ENCODE measurements at places on chromosomes 2 and 18.
A peak's percentile ranks its signal among the peaks of the same experiment; 100 is the strongest.

- no peak for DNase-seq
- H3K4me1 ChIP-seq: peaks cover 1% of the 10 kb centered on the region
- H3K27ac ChIP-seq: no peak overlapping the region
- peaks cover 2% of the 10 kb centered on the region for H3K36me3 ChIP-seq
- H3K4me3 ChIP-seq: no peak overlapping the region
Observed at GRCh38 chr2:12964904-12965539, 248.3 kb downstream of the TRIB2 start.

DNA sequence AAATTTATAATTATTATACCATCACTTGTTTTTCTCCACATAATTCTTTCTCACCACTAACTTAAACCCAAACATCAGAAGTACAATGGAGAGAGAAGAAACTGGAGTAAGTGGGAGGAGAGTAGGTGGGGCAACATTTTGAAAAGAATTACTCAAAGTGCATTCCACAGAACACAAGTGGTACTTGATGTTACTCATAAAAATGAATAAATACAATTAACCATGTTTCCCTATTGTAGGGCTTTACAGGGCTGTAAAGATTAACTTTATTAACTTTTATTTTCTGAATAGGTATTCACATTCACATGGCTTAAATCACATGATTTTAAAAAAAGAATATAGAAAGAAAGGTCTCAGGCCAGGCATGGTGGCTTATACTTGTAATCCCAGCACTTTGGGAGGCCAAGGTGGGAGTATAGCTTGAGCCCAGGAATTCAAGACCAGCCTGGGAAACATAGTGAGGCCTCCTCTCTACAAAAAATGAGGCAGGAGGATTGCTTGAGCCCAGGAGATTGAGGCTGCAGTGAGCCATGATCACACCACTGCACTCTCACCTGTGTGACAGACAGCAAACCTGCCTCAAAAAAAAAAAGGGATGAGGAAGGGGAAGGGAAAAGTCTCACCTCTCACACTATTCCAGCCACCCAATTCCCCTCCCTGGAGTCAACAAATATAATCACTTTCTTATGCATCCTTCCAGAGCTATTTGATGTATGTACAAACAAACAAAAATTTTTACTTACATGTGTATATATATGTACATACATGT, 47.1 kb downstream of the KCNG3 start:
- no peaks in the 10 kb centered on the region for H3K36me3 ChIP-seq
- no peak overlapping the region for H3K27ac ChIP-seq
- H3K4me3 ChIP-seq: no peak overlapping the region
- peaks cover 18% of the 10 kb centered on the region for H3K27me3 ChIP-seq
- no peak for DNase-seq
- H3K4me1 ChIP-seq: no peaks in the 10 kb centered on the region

GRCh38 chr2:55923091-55923981, at the start of gene EFEMP1:
Gene EFEMP1, minus strand, starts transcription at chr2:55923782. Its CDS starts 1,342 bp downstream, at chr2:55922440.
- H3K36me3 ChIP-seq: no peaks in the 10 kb centered on the region
- H3K27ac ChIP-seq: peak within 1 kb of the TSS; percentile 32
- DNase-seq: no peak
- H3K27me3 ChIP-seq: peaks cover 37% of the 10 kb centered on the region
- peaks cover 6% of the 10 kb centered on the region for H3K4me1 ChIP-seq
- H3K4me3 ChIP-seq: peak within 1 kb of the TSS; percentile 63

- DNase-seq: no peak
- no peaks in the 10 kb centered on the region for H3K27me3 ChIP-seq
- no peak overlapping the region for H3K4me3 ChIP-seq
- H3K4me1 ChIP-seq: peaks cover 52% of the 10 kb centered on the region
- peaks cover 47% of the 10 kb centered on the region for H3K36me3 ChIP-seq
Observed at GRCh38 chr18:44823782-44824181, 143.1 kb downstream of the SETBP1 start.

- DNase-seq: no peak
- H3K27ac ChIP-seq: no peak overlapping the region
- no peaks in the 10 kb centered on the region for H3K4me1 ChIP-seq
- no peak overlapping the region for H3K4me3 ChIP-seq
Observed at GRCh38 chr2:16025876-16026640, 85.7 kb downstream of the MYCN start.

DNA sequence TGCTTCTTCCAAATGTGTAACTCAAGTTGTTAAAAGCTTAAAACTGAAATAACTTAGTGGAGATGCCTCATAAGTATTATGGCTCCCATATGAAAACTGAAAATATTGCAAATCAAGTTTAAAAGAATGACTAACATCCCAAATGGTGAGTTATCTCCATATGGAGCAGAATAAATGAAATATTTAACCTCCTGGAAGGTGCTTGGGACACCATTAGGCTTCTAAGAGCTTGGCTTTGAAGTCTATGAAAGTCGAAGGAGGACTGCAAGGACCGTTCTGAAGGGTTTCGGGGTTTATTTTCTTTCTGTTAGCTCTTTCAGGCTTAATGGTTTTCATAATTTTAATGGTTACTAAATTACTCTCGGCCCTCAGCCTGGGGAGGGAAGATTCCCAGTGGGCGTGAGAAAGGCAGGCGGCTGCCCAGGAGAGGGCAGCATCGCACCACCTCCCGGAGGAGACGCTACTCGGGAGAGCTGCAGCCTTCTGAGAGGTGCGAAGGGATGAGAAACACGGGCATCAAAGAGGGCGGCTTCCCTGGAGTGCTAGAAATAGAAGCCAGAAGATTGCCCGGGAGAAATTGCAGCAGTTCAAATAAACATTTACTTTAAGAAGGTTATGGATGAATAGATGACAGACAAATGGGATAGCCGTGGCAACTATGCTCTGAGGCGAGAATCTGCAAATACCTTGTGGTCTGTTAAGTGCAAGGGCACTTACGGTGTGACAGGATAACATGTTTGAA, 43.1 kb downstream of the MAP3K19 start:
- peak; percentile 50 for DNase-seq
- H3K27me3 ChIP-seq: peaks cover 15% of the 10 kb centered on the region
- no peaks in the 10 kb centered on the region for H3K36me3 ChIP-seq
- no peak overlapping the region for H3K4me3 ChIP-seq
- H3K4me1 ChIP-seq: peaks cover 3% of the 10 kb centered on the region
- H3K27ac ChIP-seq: no peak overlapping the region

DNA sequence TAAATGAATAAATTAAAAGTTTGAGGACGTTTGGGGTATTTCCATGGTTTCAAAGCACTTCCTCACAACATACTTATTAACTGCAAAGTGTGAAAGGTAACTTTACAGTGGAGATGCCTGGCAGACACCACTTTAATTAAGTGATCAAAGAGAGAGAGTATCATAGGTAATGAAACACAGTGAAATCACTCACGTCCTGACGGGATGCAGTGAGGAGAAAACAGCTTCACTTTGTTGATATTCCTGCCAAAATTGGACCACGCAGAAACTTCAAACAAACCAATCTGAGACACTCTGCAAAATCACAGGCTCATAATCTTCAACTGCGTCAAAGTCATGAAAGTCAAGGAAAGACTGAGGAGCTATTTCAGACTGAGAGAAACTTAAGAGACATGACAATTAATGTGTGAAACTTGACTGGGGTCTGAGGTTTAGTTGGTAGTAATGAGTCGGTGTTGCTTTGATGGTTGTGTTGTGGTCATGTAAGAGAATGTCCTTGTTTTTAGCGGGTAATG, 66.0 kb upstream of the ITGB6 start:
- no peak overlapping the region for H3K27ac ChIP-seq
- DNase-seq: no peak
- peaks cover 21% of the 10 kb centered on the region for H3K4me1 ChIP-seq

- no peak overlapping the region for H3K27ac ChIP-seq
- H3K27me3 ChIP-seq: no peaks in the 10 kb centered on the region
- no peak for DNase-seq
- no peaks in the 10 kb centered on the region for H3K4me1 ChIP-seq
- H3K36me3 ChIP-seq: no peaks in the 10 kb centered on the region
Observed at GRCh38 chr2:122643725-122644329, 888.4 kb downstream of the TSN start.

- DNase-seq: no peak
- H3K27ac ChIP-seq: no peak overlapping the region
- no peaks in the 10 kb centered on the region for H3K36me3 ChIP-seq
- H3K4me3 ChIP-seq: no peak overlapping the region
- peaks cover 25% of the 10 kb centered on the region for H3K27me3 ChIP-seq
Observed at GRCh38 chr2:205650450-205650849, 31.9 kb upstream of the NRP2 start.

DNA sequence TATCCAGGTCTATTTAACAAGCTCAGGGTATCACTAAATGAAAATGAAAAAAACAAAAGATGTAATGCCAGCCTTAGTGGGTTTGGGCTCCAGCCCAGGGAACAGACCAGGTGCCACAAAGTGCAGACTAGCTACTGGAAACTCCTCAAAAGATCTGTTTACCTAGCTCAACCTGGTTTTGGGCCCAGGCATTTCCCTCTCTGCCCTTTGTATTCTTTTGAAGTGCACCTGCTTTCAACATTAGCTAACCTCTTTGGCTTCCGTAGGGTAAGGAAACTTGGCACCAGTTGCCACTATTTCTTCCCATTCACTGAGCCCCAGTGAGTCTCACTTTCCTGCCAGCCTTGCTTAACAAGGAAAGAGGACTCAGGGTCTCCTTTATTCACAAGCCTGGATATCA, 123.6 kb upstream of the CDCA7 start:
- no peak for DNase-seq
- no peak overlapping the region for H3K27ac ChIP-seq
- H3K4me1 ChIP-seq: no peaks in the 10 kb centered on the region
- H3K4me3 ChIP-seq: no peak overlapping the region
- no peaks in the 10 kb centered on the region for H3K27me3 ChIP-seq
- H3K36me3 ChIP-seq: peaks cover 12% of the 10 kb centered on the region

DNA sequence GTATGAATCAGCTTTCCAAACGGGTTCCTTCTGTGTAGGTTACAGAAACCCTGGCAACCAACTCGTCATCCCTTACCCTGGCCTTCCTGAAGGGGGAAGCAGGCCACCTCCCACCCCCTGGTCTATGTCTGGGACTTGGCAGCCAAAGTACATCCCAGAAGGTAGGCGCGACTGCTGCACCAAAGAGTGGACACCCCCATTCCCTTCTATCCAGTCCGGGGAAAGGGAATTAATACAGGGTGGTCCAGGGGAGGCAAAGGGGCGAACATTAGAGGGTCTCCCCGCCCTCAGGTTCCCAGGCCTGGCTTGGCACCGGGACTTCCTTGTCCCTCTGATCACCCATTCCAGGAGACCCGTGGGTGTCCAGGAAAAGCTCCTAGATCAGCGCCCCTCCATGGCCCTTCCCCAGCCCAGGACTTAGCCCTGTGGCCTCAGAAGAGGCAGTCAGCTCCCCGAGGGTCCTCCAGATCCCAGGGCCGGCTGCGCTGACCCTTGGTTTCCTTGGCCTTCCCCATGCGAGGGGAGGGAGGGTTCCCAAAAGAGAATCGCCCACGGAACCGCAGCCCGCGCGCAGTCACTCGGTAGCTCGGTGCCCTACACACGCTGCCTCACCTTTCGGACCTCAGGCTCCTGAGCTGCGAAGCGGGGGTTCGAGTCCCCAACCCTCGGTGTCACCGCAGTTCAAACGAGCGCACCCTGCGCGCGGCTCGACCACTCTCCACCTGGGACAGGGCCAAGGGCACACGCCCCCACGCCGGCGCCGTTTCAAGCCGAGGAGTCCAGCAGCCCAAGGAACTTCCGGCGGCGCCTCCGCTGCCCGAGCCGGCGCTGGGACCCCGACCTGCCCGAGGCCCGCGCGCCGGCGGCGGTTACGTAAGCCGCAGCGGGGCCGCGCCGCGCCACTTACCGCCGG, at the start of gene PER2:
Gene PER2, minus strand, starts transcription at position 874 of the 913 bp plus-strand sequence. CDS start 10,674 bp downstream, outside the sequence.
- H3K4me1 ChIP-seq: peaks cover 37% of the 10 kb centered on the region
- DNase-seq: peak; percentile 15
- peak within 1 kb of the TSS; percentile 99 for H3K27ac ChIP-seq
- peaks cover 7% of the 10 kb centered on the region for H3K36me3 ChIP-seq
- H3K4me3 ChIP-seq: peak within 1 kb of the TSS; percentile 99

- no peak overlapping the region for H3K4me3 ChIP-seq
- peaks cover 14% of the 10 kb centered on the region for H3K27me3 ChIP-seq
- DNase-seq: no peak
- no peaks in the 10 kb centered on the region for H3K36me3 ChIP-seq
Observed at GRCh38 chr2:18445433-18446320, 114.8 kb downstream of the RDH14 start.

GRCh38 chr18:62672600-62672999, 42.7 kb upstream of the PHLPP1 start:
- H3K4me1 ChIP-seq: peaks cover 3% of the 10 kb centered on the region
- no peaks in the 10 kb centered on the region for H3K36me3 ChIP-seq
- no peak overlapping the region for H3K27ac ChIP-seq
- no peaks in the 10 kb centered on the region for H3K27me3 ChIP-seq
- no peak overlapping the region for H3K4me3 ChIP-seq
- DNase-seq: no peak

DNA sequence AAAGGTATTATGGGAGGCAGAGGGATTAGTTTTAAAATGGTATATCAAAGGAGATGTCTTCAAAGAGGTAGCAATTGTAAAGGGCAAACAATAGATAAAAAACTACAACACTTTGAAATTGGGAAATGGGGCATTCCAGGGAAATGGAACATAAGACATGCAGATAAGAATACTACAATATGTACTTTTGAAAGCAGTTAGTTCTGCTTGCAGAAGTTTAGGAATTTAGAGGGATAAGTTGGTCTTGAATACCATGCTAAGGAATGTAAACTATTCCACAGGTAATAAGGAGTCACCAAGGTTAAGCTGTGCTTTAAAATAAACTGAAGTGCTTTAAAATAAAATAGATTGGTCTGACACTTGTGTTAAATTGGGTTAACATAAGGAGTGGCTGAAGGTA, 571.7 kb upstream of the ACVR2A start:
- H3K27me3 ChIP-seq: no peaks in the 10 kb centered on the region
- no peak for DNase-seq
- no peaks in the 10 kb centered on the region for H3K36me3 ChIP-seq
- no peak overlapping the region for H3K27ac ChIP-seq
- H3K4me3 ChIP-seq: no peak overlapping the region

GRCh38 chr18:51739044-51739666, 541.7 kb upstream of the MEX3C start:
- no peak overlapping the region for H3K27ac ChIP-seq
- no peak overlapping the region for H3K4me3 ChIP-seq
- H3K4me1 ChIP-seq: peaks cover 1% of the 10 kb centered on the region
- H3K27me3 ChIP-seq: no peaks in the 10 kb centered on the region
- no peaks in the 10 kb centered on the region for H3K36me3 ChIP-seq
- DNase-seq: no peak

DNA sequence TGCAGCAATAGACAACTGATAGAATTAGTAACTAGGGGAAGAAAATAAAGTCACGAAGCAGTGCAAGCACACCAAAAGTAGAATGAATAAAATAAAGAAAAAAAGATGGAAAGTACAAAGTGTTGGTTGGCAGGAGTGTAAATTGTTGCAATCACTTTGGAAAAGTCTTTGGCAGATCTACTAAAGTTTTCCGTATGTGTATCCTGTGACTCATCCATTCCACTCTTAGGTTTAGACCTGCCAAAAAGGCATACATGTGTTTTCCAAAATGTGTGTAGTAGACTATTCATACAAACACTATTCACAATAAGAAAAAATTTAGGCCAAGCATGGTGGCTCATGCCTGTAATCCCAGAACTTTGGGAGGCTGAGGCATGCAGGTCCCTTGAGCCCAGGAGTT, 282.1 kb upstream of the FSIP2 start:
- H3K4me3 ChIP-seq: no peak overlapping the region
- no peaks in the 10 kb centered on the region for H3K36me3 ChIP-seq
- H3K27ac ChIP-seq: no peak overlapping the region
- DNase-seq: no peak
- H3K27me3 ChIP-seq: no peaks in the 10 kb centered on the region

Measured in stimulated activated naive B cell treated with anti-CD40 and anti-IgM and Interleukin-4, amounts not matched to agents 10 μg/mL and 1 μg/mL and 100 μg/mL, for 72 hours (primary cell).